ENCODE measurements at places on chromosomes 3 and 15.

GRCh38 chr3:132007617-132008016, 27.2 kb downstream of the CPNE4 start:
- no peak for DNase-seq

- DNase-seq: no peak
Measured at GRCh38 chr15:26260517-26261133, 397.5 kb upstream of the ATP10A start.

GRCh38 chr15:89772932-89773583, 3.1 kb upstream of the MESP2 start:
- peak; percentile 58 for DNase-seq

DNA sequence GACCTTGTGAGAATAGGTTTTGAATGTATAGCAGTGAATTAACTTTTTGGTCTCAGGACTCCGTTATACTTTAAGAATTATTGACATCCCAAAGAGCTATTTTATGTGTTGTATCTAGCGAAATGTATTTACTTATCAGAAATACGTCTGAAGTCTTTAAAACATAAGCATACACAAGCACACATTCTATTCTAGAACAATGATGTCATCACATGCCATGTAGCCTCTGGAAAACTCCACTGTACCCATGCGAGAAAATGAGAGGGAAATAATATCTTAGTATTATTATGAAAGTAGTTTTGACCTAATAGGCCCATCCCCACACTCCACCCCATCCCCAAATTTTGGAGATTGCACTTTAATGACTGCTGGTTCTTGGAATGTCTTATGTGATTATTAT, 1.5 kb downstream of the POLR2M start:
- no peak for DNase-seq

DNA sequence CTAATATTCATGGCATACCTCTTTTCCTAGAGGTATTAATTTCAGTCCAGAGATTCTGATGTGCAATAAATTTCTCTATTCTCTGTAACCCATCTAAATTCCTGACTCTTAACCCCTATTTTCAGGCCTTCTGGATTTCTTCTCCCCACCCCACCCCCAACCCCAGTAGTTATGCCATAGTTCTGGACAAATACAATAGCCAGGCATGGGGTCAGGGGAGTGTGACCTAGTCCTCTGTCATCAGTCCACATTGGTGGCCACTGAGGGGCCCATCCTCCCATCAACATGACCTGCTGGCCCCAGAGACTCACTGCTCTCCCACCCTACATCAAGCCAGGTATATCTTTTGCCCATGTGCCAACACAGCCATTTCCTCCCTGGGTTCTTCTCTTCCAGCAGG, 3.8 kb upstream of the LIPC start:
- no peak for DNase-seq

DNA sequence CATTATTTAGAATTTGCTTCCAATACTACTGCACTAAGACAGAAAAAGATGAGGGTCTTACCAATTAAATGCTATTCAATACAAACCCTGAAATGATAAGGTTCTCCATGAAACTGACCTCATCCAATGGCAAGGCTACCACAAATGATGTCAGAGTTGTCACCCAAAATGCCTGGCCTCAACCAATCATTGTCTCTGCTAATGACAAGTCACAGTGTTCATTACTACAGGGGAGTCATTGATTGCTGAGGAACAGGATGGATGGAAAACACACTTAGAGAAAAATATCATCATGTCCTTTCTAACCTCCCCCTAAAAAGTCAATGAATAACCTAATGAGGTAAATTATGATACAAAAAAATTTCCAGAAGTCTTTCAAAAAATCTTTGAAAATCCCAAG, 91.0 kb downstream of the FOXP1 start:
- DNase-seq: no peak
